NCI-H460 (cell line): ENCODE measurements at places on chromosomes 16 and 17. TPM values are rescaled to one million over a fixed set of nuclear protein-coding genes. Genes with fewer than 3 reads are reported as not detected.

Gene XAF1
- 0.12 TPM in 1 of 2 replicates, not detected in the other for total RNA-seq

Gene TNRC6C
- 3.8 and 3.9 TPM in 2 replicates for total RNA-seq

Gene CNGB1
- not detected in 2 replicates for total RNA-seq

Gene BICDL2
- total RNA-seq, result not detected in 2 replicates

Gene IFI35
- total RNA-seq, result 22.3 and 26.0 TPM in 2 replicates

Gene ITGAD
- total RNA-seq, result not detected in 2 replicates

Gene CA10
- not detected in 2 replicates for total RNA-seq

Gene SLFN12L
- total RNA-seq, result not detected in 2 replicates

Gene CCDC144A
- total RNA-seq, result 0.05 TPM in 1 of 2 replicates, not detected in the other

Gene TEX14
- 0.10 TPM in 1 of 2 replicates, not detected in the other for total RNA-seq

Gene MFSD6L
- not detected in 2 replicates for total RNA-seq

Gene SMIM5
- total RNA-seq, result 0.02 TPM in 1 of 2 replicates, not detected in the other

Gene C16orf96
- total RNA-seq, result not detected in 2 replicates

Gene SGCA
- not detected in 2 replicates for total RNA-seq

Gene MSL1
- 68.0 and 74.2 TPM in 2 replicates for total RNA-seq

Gene OR1F1
- 0.58 and 0.67 TPM in 2 replicates for total RNA-seq

Gene ABCA6
- total RNA-seq, result 0.30 and 0.63 TPM in 2 replicates

Gene ARL17B
- total RNA-seq, result 5.9 and 9.8 TPM in 2 replicates

Gene SNTB2
- total RNA-seq, result 9.6 and 12.0 TPM in 2 replicates

Gene C17orf50
- not detected in 2 replicates for total RNA-seq

Gene KCNJ2
- 2.5 and 4.3 TPM in 2 replicates for total RNA-seq

Gene MAPT
- total RNA-seq, result 3.5 and 4.0 TPM in 2 replicates

Gene HEXIM1
- total RNA-seq, result 11.5 and 19.0 TPM in 2 replicates

Gene KCNH4
- 0.05 TPM in 1 of 2 replicates, not detected in the other for total RNA-seq

Gene DOC2A
- total RNA-seq, result 0.61 and 1.1 TPM in 2 replicates

Gene CFAP52
- 0.22 TPM in 1 of 2 replicates, not detected in the other for total RNA-seq

Gene CEMP1
- not detected in 2 replicates for total RNA-seq

Gene TBC1D3B
- 0.58 and 0.97 TPM in 2 replicates for total RNA-seq

Gene CSH1
- total RNA-seq, result not detected in 2 replicates

Gene ADGRG1
- 15.1 and 20.2 TPM in 2 replicates for total RNA-seq

Gene RHBDF1
- 22.2 and 23.3 TPM in 2 replicates for total RNA-seq

Gene XYLT1
- total RNA-seq, result 27.1 and 27.2 TPM in 2 replicates

Gene FAM171A2
- 2.8 and 3.0 TPM in 2 replicates for total RNA-seq

Gene CTF1
- total RNA-seq, result 0.59 and 0.92 TPM in 2 replicates

Gene PLXDC1
- 0.10 TPM in 1 of 2 replicates, not detected in the other for total RNA-seq

Gene TLCD3B
- 0.07 TPM in 1 of 2 replicates, not detected in the other for total RNA-seq

Gene COX10
- 41.3 and 49.7 TPM in 2 replicates for total RNA-seq

Gene NHLRC4
- total RNA-seq, result 0.12 and 0.35 TPM in 2 replicates

Gene FHOD1
- 22.6 and 30.4 TPM in 2 replicates for total RNA-seq

Gene C16orf92
- total RNA-seq, result not detected in 2 replicates

Gene WNT9B
- not detected in 2 replicates for total RNA-seq

Gene PRSS36
- not detected in 2 replicates for total RNA-seq

Gene FOXC2
- not detected in 2 replicates for total RNA-seq

Gene CD79B
- not detected in 2 replicates for total RNA-seq
